Erythroblast (primary cell): ENCODE measurements at places on chromosomes 1 and 21.

- no peak for DNase-seq
Observed at GRCh38 chr1:235079443-235080296, 49.0 kb downstream of the TOMM20 start.

GRCh38 chr1:15023205-15023604 lies 130.3 kb upstream of the TMEM51 start:
- no peak for DNase-seq

GRCh38 chr1:17018849-17019248 lies 7.1 kb upstream of the ATP13A2 start:
- DNase-seq = no peak

DNA sequence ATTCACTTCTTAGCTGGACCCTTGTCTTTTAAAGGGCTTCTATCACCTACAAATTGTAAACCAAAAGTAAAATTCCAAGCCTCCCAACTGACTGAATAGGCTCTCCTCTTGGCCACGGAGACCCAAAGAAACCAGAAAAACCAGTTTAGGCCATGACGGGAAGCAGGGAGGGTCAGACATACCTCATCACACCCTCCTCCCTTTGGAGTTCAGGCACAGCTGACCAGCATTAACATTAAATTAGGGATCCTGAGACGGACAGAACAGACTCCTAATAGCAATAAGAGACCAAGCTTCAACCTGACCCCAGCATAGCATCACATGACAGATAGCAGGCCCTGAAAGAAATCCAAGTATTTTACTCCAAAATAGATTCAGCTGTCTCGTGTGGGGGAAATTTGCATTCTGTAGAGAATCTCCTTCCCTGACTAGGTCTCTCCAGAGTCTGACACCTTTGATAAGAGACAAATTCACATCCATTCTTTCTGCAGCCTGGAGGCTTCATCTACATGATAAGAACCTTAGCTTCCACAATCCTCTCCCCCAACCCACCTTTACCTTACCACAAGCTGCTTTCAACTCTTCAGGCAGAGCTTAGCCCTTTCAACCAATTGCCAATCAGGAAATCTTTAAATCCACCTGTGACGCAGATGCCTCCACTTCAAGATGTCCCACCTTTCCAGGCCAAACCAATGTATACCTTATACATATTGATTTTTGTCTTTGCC lies 177.1 kb upstream of the RAB4A start:
- DNase-seq = no peak

DNA sequence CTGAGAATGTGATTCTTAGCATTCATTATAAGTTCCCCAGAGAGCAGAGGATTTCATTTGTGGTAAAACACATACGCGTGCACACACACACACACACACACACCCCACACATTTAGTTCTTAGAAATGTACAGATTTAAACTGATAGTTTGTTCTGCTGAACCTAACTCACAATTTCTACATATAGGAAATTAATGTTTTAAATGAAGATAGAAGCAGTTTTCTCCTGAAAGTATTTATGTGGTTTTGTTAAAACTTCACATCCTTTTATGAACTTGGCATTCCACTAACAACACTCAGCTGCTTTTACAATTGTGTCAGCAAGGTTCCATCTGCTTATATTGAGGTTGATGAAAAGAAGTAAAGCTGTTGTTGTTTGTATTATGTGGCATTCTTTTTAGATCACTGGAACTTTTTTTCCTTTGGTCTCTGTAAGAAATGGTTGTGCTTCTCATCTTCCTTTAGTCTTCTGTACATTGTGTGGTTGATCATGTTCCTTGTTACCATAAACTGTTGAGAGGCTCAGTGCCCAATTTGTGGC lies 41.6 kb downstream of the AK4 start:
- DNase-seq = no peak

- DNase-seq = no peak
Observed at GRCh38 chr1:244445320-244446181, 6.2 kb downstream of the ADSS2 start.

DNA sequence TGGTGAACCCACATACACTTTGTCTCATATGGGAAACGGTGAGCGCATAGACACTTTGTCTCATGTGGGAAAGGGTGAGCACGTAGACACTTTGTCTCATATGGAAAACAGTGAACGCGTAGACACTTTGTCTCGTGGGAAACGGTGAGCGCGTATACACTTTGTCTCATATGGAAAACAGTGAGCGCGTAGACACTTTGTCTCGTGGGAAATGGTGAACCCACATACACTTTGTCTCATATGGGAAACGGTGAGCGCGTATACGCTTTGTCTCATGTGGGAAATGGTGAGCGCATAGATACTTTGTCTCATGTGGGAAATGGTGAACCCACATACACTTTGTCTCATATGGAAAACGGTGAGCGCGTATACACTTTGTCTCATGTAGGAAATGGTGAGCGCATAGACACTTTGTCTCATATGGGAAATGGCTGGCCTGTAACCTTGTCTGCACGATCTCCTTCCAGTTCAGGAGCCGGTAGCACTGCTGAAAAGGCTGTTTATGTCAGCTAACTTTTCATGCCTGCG lies 50.7 kb upstream of the TRAPPC10 start:
- no peak for DNase-seq

DNA sequence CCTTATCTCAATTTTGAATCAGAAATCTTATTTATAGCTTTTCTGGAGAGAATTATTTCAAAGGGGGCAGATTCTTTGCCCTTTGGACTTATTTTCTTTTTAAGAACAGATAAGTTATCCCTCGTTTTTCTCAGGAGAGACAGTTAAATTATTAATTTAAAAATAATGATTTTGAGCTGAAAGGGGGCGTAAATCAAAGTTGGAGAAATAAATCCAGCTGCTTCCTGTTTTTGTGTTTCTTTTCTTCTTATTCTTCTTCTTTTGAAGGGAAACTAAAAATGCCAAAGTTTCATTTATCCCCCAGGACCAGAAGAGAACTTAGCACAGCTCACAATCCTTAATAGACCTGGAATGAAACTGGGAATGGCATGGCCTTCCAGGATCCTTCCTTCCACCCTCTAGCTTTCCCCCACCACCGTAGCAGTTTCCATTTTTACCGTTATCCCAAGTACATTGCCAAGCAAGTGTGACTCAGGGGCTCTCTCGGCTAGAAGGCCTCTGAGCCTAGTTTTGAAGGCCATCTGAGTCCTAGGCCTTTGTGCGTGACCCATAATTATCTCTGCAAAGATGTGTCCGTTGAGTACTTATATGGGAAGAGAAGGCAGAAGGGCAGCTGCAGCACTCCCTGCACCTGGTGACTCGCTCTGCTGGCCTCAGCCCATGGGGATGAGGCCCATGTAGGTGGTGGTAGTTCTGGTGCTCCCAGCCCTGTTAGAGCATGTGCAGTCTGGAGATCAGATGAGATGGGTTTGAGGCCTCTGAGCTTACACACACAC lies 181.7 kb downstream of the ROR1 start:
- no peak for DNase-seq

- DNase-seq = no peak
Observed at GRCh38 chr1:187744665-187745064, 915.9 kb downstream of the PLA2G4A start.

DNA sequence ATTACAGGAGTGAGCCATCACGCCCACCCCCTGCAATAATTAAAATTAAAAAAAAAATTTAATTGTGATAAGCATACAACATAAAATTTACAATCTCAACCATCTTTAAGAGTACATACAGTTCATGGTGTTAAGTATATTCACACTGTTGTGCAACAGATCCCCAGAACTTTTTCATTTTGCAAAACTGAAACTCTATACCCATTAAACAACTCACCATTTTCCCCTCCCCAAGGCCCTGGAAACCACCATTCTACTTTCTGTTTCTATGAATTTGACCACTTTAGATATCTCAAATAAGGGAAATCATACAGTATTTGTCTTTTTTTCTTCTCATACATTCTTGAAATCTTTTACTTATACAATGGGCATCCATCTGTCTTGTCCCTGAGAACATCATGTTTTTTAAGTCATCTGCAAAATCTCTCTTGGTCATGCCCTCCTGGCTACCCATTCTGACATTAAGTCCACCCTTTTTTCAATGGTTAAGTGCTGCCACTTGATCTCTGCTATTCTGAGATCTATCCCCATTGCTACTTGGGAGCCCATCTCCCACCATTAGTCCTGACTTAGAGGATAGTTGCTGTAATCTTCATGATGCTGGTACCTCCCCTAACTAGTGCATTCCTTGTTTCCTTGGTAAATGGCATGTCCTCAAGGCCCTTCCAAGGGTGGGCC lies 39.4 kb upstream of the ZFYVE9 start:
- DNase-seq = no peak

- no peak for DNase-seq
Observed at GRCh38 chr1:196873385-196873784, 14.5 kb upstream of the CFHR4 start.

DNA sequence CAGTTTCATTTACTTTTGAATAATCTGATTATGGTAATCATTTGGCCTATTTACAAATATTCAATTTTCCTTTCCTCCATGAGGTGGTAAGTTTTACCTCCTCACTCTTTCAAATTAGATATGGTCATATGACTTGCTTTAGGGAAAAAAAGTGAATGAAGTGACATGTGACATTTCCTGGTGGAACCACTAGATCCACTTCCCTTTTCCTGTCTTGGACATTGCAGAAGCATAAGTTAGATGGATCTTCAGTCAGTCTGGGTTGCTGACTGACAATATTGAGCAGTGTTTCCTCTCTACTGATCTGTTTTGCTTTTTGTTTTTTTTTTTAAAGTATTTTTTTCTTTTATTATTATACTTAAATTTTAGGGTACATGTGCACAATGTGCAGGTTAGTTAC lies 481.1 kb upstream of the PTBP2 start:
- no peak for DNase-seq

GRCh38 chr1:19366599-19367536 lies 54.7 kb downstream of the SLC66A1 start:
- DNase-seq = no peak

DNA sequence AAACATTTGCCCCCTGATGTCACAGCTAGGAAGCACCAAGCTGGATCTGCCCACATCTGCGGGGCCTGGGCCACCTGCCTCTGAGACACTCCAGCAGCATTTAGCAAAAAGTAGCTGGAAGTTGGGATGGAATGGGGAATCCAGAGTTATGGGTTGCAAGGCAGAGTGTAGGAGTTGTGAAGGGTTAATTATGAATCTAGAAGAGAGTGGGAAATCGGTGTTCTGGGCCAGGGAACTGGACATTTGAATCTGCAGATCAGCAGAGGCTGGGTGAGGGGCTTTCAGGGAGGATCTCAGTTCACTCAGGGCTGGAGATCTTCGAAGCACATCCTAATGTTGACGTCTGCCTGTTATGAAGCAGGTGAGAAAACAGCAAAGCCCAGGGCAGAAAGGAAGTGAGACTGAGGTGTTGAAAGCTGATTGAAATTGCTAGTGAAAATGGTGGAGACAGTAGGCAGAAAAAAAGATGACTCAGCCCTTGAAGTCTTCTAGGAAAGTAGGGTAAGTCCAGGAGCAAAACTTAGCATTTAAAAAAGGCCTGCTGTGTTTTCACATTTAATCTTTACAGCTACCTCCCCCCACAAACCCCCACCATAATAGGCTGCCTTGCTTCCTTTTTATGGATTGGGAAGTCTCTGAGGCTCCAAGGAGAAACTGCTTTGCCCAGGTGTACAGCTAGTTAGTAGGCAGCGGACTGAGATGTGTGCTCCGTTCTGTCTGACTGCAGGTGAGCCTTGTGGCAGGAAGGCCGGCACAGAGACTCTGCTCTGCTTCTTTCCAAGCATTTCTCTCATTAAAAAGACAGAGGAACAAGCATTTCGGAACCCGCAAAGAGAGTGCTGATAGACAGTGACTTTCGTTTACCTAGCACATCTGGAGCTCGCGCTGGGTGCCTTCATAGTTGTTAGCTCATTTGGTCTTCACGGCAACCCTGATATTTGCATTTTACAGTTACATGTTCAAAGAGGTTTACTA lies 7.2 kb downstream of the VANGL1 start:
- DNase-seq = peak; percentile 13

DNA sequence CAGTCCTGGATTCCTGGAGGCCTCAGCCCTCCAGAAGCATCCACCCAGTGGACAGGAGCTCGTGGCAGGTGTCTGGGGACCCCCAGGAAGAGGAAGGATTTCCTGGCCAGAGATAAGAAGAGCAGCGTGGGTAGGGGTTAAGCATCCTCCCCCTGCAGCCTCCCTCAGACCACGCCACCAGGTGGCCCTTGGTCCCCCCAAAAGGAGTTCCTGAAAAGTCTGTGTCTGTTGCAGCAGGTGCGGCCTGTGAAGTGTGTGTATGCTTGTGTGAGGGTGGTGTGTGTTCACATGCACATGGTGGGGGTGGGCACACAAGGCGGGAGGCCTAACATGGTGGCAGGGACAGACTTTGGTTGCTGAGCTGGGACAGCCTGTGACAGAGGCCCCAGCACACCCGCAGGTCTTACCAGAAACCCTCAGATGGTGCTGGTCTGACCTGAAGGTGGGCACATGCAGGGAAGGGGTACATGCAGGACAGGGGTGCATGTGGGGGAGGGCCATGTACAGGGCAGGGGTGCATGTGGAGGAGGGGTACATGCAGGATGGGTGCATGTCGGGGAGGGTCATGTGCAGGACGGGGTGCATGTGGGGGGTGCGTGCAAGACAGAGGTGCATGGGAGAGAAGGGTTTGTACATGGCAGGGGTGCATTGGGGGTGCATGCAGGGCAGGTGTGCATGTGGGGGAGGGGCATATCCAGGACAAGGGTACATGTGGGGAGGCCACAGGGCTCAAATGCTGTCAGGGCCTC lies 18.2 kb upstream of the RUNX3 start:
- DNase-seq = no peak

DNA sequence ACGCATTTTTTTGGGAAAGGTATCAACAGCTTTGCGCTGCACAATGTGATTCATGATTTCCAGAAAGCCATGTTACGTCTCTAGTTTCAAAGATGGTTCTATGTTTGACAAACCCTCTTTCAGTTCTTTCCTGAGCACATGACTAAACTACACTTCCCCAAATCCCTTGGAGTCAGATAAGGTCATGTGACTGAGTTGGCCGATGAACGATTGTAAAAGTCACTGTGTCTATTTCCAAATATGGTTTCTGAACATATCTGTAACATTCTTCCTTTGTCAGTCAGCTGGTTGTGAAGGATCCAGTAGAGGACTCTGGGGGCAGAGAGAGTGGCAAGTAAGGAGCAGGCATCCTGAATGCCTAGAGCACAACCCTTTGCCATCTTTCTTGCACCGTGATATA lies 35.4 kb downstream of the TMPRSS15 start:
- DNase-seq = no peak

DNA sequence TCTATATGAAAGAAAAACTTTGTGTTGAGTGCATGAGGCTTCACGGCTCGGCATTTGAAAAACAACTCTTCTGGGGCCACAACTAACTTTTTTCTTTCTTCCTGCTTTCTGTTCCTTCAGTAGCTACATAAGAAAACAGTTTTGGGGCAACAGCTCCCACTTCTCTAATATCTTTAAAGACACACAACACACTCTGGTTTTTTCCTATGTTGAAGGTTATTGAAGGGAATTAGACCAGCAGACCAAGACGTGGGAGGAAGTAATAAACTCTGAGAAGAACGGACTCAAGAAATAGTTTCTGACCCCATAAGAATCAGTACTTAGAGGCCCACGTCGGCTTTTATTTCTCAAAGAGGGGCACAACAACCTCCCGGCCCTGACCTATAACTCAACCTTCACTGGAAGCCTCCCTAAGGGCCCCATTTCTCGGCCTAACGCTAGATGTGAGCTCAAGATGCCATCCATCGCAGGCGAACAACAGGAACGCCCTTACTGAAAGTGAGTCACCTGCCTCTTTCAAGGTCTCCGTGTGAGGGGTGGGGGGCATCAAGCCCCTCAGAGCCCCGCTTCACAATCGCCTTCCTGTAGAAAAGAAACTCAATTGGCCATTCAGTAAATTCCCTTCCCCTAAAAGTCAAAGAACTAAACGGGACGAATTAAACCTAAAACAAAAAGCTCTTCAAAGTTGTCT lies 844 bp downstream of the ZMYM6 start:
- DNase-seq = peak; percentile 79
